Right renal cortex interstitium (tissue), 3 donors: ENCODE measurements at places on chromosomes 16 and 17.
A peak's percentile ranks its signal among the peaks of the same experiment; 100 is the strongest.

DNA sequence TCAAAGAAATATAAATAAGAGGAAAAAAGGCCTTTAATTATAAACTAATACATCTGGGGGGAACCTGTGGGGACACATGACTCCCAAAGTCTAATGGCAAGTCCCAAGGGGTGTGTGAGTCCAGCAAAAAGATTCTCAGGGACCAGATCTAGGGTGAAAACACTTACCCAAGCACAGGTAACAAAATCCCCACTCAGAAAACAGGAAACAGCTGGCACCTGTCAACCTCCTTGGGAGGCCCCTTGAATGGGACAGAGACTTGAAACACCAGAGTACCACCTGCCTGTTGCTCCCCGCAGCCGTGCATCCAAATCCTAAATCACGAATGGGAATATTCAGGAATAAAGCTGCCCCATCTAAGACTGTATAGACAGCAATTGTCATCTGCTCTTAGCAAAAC is 461.2 kb upstream of the CDH5 start:
- DNase-seq, result no peak

GRCh38 chr17:81160747-81161453 is 4.4 kb upstream of the PVALEF start:
- no peak for DNase-seq

- DNase-seq, result no peak
Measured at GRCh38 chr17:60959011-60959410, 281.4 kb downstream of the BCAS3 start.

DNA sequence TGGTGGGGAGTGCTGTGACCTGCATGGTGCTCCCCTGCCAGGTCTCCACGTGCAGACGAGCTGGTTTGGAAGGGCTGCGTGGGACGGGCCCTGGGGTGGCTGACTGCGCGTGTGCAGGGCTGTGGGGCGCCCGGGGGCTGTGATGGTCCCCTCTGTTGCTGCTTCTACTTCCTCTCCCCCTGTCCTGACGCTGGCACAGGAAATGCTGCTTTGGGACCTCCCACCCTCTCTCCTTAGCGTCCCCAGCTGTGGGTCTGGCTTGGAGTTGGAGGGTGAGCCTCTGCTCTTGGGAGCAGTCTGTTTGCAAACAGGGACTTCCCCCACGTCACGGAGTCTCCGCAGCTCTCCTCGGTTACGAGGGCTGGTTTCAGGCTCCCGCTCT is 35.2 kb downstream of the TSC2 start:
- DNase-seq, result peak; percentile 50

GRCh38 chr16:68453816-68454215 is 5.5 kb upstream of the SMPD3 start:
- no peak for DNase-seq

DNA sequence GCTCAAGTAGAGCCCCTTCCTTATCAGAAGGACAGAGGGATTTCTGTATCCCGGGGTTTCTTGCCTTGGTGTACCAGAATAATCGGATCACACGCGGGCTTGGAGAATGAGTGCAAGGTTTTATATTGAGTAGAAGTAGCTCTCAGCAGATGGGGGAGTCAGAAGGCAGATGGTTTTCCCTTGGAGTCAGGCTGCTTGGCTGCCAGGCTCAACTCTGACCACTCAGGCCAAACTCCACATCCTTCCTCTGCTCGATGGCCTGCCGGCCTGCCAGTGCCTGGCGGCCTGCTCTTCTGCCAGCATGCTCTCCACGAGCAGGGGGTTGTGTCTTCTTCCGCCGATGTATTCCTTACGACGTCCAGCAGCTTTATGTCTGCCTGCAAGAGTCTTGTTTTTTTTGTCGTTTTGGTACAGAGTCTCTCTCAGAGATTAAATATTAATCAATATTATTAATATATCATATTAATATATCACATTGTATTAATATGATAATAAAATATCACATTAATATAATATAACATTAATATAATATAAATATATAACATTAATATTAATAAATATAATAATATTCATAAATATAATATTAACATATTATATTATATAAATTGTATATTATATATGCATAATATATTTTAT is 229.2 kb upstream of the WSCD1 start:
- no peak for DNase-seq

DNA sequence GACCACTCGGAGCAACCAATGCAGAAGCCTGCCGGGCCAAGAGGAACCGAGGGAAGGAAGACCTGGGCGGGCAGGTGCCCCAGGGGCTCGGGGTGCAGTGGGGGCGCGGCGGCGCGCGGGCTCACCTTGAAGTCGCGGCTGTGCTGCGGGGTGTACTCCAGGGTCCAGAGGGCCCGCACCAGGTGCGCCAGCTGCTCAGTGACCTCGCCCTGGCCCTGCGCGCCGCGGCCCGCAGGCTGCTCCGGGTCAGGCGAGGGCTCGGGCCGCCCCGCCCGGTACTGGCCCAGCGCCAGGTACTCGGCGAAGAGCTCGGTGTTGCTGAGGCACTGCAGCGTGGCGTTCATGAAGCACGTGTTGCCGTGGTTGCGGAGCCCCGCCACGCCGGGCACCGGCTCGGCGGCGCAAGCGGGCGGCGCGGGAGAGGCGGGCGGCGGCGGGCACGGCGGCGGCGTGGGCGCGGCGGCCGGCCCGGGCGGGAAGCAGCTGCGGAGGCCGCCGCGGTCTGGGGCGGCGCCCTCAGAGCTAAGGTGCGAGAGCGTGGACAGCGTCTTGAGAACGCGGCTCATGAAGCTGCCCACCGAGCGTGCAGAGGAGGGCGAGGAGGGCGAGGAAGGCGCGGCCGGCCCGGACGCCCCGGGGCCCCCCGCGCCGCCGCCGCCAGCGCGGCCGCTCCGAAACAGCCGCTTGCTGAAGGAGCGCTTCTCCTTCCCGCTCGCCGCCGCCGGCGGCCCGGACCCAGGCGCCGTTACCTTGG is 562 bp downstream of the USP31 start:
- DNase-seq, result no peak

- DNase-seq, result no peak
Measured at GRCh38 chr17:74925242-74925641, 1.2 kb downstream of the OTOP2 start.

DNA sequence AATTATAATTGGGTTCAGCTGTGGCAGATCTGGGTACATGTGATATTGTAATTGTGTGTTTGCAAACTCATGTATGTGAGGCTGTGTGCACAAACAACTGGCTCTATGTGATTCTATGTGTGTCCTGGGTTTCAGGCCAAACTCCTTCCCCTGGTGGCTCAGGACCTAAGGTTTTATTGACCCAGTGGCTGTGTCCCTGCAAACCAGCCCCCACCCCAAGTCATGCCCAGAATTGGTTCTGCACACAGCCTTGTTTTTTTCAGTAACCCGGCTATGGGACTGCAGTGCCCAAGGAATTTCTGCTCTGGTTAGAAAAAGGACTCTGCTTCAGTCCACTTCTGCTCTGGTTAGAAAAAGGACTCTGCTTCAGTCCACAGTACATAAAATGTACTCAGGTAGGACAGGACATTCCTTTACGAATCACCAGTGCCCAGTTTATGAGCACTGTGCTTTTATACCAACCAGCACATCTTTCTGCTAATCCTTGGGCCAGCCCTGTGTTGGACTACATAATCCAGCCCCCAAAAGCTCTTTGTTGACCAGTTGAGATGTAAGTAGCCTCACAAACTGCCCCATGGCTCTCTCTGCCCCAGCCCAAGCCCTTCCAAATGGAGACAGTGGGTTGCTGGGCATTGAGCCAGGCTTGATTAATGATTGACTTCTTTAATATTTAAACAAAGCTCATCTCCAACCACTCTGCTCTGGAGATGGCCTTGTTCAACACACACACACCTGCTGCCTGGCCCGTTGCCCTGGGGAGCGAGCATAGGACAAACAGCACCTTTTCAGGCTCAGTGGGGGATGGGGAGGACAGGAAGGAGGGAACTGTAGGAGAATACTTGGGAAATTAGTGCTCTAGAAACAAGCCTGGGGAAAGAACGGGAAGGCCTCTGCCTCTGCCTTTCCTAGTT is 2.9 kb upstream of the KCNH6 start:
- DNase-seq, result no peak

DNA sequence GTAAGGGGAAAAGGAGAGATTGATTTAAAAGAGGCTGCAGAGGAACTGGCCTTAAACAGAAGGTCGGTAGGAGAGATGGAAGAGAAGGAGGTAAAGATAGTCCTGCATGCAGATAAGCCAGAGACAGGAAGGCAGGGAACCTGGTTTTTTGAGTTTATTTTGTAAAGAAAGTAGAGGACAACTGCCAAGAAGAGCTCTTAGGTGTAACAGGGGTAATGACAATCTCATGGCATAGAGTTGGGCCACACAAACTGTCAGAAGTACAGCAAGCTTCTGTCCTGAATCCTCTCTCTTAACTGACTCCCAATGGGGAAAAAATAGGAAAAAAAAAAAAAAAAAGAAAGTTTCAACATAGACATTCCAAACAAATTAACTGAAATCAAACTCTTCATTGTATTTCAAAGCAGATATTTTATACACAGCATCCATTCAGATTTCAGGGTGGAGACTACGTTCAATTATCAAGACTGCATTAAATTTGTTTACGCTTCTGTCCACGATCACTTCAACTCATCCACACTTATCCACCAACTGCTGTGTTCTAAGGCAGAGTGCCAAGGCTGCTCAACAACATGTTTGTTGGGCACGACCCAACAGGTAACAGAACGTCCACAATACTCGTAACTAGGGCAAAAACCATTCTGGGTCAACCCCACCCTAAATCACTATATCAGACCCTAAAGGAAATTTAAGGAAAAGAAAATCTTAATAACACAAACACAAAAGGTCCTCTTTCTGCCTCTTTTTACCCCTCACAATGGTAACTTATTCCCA is 34.9 kb downstream of the USP31 start:
- DNase-seq, result no peak

- DNase-seq, result no peak
Measured at GRCh38 chr17:74239172-74239571, 25.8 kb downstream of the TTYH2 start.

- no peak for DNase-seq
Measured at GRCh38 chr16:55836158-55836611, 3.3 kb upstream of the CES1 start.

- no peak for DNase-seq
Measured at GRCh38 chr17:37650419-37651003, 7.3 kb upstream of the DDX52 start.

DNA sequence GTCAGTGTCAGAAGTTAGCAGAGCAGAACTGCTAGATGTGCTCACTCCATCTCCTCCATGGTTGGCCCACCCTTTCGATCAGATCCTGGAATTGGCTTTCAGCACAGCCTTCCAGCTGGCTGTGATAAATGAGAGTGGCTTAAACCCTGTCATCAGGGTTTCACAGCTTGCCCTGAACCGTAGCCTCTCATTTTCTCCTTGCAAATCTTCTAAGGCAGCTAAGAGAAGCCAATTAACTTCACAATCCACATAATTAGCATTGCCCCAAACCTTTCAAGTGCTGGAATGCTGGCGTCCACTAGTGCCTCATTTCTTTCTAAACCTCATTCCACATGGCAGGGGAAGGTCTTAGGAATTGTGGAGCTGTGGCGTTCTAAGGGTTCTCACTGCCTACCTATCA is 21.7 kb downstream of the MILR1 start:
- no peak for DNase-seq

DNA sequence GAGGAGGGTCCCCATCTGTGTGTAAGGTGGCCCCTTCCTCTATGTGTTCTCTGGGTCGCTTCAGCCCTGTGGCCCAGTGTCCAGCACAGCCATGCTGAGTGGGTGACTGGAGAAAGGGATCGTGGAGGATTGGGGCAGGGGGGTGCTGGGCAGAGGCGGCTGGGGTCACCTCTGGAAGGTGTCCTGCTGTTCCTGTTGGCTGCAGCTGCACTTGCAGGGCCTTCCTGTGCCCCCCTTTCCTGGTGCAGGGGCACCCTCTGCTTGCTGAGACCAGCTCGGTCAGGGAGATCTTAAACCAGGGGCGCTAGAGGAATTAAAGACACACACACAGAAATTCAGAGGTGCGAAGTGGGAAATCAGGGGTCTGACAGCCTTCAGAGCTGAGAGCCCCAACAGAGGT is 11.1 kb downstream of the IL32 start:
- no peak for DNase-seq

GRCh38 chr17:18040261-18040858 is 1.2 kb downstream of the GID4 start:
- no peak for DNase-seq

GRCh38 chr16:69769404-69769803 is 7.3 kb downstream of the WWP2 start:
- DNase-seq, result no peak

DNA sequence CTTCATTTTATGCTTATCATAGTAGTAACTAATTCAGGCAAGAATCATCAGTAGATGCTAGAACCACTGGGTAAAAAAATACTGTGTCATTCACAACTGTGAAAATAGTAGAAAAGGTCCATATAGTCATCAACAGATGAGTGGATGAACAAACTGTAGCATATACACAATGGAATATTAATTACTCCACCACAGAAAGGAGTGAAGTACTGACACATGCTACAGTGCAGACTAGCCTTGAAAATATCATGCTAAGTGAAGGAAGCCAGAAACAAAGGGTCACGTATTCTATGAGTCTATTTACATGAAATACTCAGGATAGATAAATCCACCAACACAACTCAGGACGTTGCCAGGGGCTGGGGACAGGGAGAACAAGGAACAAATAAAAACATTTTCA is 13.3 kb downstream of the USP22 start:
- no peak for DNase-seq

- DNase-seq, result no peak
Measured at GRCh38 chr17:30823421-30823820, 1.1 kb downstream of the CRLF3 start.

GRCh38 chr17:43349142-43349541 is 49.7 kb upstream of the ARL4D start:
- DNase-seq, result no peak

DNA sequence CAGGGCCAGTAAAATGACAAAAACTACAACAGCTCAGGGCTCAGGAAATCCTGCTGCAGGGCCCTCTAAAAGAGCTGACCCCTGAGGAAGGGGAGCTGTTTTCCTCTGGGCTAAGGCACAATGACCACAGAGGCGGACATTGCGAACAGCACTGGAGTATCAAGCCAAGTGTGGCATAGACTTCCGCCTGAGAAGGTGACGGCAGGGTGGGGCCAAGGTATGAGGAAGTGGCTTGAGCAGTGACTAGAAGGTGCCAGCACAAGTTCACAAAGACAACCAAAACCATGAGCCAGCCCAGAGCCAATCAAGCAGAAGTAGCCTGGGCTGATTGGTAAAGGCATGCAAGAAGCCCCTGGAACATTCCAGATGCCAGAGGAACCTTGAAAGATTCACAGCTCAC is 13.9 kb downstream of the ERN2 start:
- DNase-seq, result no peak

GRCh38 chr16:52621651-52622050 is 74.7 kb upstream of the TOX3 start:
- no peak for DNase-seq

GRCh38 chr17:74742153-74742515 is 5.1 kb downstream of the RAB37 start:
- DNase-seq, result no peak

GRCh38 chr17:81426393-81427172 is 31.3 kb downstream of the BAHCC1 start:
- no peak for DNase-seq

DNA sequence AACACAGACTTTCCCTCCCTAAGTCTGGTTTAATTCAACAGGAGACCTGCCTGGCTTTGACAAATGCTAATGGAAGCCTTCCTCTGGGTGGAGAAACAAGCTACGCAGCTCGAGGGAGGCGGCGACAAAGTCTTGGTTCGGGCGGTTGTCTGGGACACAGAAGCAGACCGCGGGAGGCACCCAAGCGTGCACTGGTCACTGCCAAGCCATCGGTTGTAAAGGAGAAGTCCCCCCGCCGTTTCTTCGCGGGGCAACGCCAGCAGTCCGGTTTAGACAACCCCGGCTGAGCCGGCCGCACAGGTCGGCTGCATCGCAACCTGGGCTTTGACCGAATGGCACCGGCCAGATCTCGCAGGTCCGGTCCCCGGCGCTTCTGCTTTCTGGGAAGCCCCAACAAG is 586 bp downstream of the GLYR1 start:
- peak; percentile 41 for DNase-seq
